Left cardiac atrium (tissue), 4 donors: ENCODE measurements at places on chromosomes 5 and 9. TPM values are rescaled to one million over a fixed set of nuclear protein-coding genes. Genes with fewer than 3 reads are reported as not detected.

FOXD4 gene
- not detected for total RNA-seq

DMGDH gene
- total RNA-seq, result 3.0 TPM

LRRC19 gene
- not detected for total RNA-seq

FRRS1L gene
- 5.7 TPM for total RNA-seq

ITGA2 gene
- total RNA-seq, result 0.88 TPM

PTGES gene
- total RNA-seq, result 7.9 TPM

SMIM32 gene
- total RNA-seq, result not detected

CDHR2 gene
- total RNA-seq, result 0.29 TPM

GARIN3 gene
- total RNA-seq, result not detected
